ENCODE measurements at places on chromosomes 16 and 17.

GRCh38 chr16:16821261-16821660, 442.3 kb downstream of the NPIPA7 start:
- DNase-seq: no peak

DNA sequence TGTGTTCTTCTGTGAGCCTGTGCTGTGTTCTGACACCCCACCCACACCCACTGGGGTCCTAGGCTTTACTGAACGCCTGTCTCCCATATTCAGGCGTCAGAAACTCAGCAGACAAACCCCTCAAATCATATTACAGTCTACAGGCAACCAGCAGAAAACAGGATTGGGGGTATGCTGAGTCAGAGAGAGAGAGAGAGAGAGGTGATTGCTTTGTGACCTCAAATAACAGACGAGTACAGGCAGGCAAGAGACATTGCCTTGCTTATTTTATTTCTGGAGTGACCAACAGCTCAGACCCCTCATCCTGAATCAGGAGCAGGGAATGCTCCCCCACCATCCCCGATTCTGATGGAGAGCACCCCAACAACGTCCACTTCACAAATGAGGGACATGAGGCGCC, 473.9 kb downstream of the PMP22 start:
- peak; percentile 28 for DNase-seq

DNA sequence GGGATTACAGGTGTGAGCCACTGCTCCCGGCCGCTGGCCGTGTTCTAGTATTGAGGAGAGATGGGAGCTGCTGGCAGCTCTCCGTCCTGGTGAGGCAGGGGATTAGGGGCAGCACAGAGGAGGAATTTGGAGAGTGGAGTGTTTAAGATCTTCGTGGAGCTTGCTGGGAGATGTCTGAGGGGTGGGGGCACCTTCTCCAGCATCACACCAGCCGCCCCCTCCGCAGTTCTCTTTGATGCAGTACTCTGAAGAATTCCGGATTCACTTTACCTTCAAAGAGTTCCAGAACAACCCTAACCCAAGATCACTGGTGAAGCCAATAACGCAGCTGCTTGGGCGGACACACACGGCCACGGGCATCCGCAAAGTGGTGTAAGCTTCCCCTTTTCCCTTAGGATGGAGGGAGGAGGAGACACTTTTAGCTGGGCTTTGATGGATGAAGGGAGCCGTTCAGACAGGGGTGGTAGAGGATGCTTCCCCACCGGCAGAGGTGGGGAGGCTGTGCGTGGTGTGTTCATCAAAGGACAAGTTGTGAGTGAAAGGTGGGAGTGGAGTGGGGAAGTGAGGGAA, 11.9 kb downstream of the ITGAM start:
- no peak for DNase-seq

- peak; percentile 25 for DNase-seq
These were observed 15.3 kb downstream of the TMEM98 start for GRCh38 chr17:32943206-32943605.

GRCh38 chr17:51335883-51336822, 75.8 kb downstream of the UTP18 start:
- no peak for DNase-seq

Data from fibroblast of upper back skin (primary cell).